NCI-H1092 treated with DMSO at 0.1 percent for 48 hours (cell line): ENCODE measurements at places on chromosomes 2 and 18.

GRCh38 chr18:56197241-56197859, 441.0 kb downstream of the TXNL1 start:
- no peak for DNase-seq

DNA sequence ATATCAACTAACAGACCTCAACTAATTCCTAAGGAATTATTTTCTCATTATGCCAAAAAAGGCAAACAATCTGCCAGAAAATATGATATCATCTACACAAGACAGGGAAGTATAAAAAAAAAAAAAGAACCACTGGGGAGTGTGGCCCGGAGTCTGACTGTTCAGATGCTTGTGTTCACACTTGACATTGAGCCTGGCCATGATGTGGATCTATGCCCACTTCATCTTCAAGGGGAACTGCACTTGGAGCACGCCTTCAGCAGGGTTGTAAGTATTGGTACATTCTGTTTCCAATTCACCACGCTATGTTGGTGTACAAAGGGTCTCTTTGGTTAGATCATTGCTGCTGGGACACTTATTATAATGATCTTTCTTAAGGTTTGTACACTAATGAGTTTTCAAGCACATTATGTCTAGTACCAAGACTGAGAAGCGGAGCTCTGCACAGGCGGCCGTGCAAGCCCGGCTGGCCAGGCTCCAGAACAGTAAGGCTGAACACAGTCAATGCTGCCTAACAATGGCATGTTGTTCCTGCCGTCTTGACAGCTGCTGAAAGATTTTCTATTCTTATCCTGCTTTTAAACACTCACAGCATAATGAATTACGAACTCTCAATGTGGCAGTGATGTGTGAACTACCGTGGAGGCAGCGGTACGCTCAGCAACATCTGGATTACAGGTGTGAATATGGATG, 788.4 kb upstream of the SOX11 start:
- DNase-seq, result no peak

- no peak for DNase-seq
Measured at GRCh38 chr2:150124739-150125138, 362.7 kb downstream of the RND3 start.

DNA sequence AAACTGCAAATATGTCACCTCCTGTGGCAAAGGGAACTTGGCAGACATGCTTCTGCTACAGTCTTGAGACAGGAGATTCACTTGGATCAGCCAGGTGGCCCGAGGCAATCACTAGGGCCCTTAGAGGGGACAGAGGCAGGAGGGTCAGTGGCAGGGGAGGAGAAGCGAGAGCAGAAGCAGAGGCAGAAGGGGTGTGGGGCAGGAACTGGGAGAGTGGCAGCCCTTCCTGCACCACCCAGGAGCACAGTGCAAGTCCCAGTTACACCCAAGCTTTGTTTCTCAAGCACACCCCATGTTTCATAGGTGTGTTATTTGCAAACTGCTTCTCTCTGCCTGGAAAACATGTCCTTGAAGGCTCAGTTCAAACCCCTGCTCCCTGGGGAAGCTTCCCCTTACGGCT, 309.7 kb upstream of the MYT1L start:
- DNase-seq, result no peak

DNA sequence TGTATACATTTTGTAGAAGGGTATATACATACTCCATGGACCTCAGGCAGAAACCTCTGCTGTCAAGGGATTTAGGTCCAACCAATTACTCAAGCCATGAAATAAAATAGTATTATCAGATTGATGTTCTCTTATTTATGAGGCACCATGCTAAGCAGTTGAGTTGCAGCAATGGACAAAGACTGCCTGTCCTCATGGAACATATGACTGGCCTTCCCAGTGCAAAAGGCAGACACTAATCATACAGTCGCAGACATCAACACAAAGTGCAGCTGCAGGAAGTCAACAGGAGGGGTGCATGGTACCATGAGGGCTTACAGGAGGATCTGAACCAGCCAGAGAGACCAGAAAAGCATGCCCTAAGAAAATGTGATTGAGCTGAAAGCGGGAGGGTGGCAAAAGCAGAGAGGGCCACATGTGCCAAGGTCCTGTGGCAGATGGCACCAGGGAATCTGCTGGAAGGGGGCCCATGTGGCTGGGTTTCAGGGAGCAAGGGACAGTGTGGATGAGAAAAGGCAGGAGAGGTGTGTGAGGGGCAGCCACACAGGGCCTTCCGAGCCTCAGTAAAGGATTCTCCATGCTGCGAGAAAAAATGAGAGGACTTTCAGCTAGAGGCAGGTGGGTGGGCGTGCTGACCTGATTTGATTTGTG, 61.4 kb upstream of the RNF152 start:
- DNase-seq, result no peak

GRCh38 chr2:75565472-75566462, 5.0 kb upstream of the EVA1A start:
- DNase-seq, result no peak

- no peak for DNase-seq
Measured at GRCh38 chr2:200732866-200733265, 78.8 kb upstream of the BZW1 start.

DNA sequence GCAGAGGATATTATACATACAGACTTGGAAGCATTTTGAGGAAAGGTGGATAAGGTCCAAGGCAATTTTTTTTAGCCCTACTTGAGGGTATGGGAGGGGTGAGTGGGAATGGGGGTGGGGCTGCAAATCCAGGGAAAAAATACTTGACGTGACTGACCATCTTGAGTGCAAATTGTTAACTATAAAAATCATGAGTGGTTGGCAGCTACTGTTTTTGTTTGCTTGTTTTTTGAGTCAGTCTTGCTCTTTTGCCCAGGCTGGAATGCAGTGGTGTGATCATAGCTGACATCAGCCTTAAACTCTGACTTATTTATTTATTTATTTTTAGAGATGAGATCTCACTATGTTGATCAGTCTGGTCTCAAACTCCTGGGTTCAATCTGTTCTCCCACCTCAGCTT, 458.8 kb downstream of the PIK3C3 start:
- DNase-seq, result no peak

DNA sequence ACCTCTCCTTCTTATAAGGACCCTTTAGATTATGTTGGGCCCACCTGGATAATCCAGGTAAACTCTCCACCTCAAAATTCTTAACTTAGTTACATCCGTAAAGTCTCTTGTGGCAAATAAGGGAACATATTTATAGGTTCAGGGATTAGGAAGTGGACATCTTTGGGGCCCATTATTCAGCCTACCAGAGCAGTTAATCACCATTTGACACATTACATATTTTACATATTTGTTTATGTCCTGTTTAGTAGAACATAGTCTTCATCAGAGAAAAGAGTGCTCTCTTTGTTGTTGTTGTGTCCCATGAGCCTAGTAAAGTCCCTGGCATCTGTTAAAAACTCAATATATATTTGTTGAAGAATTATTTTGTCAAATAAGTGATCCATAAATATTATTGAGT, 134.0 kb upstream of the SPATS2L start:
- no peak for DNase-seq

DNA sequence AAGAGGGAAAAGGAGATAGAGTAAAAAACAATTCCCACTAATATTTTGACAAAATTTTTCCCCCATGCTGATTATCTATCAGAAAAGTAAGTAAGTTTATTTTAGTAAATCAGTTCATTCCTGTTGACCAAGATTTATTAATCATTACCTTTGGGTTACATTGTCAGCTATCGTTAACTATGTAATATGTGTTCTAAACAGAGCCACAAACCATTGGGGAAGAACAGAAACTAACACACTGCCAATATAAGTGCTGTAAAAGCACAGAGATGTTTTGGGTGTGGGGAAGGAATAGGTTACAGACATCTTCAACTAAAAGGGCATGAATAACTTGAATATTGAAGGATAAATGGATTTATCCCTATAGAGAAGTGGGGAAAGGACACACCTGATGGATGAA, 42.5 kb upstream of the ACADL start:
- DNase-seq, result no peak

DNA sequence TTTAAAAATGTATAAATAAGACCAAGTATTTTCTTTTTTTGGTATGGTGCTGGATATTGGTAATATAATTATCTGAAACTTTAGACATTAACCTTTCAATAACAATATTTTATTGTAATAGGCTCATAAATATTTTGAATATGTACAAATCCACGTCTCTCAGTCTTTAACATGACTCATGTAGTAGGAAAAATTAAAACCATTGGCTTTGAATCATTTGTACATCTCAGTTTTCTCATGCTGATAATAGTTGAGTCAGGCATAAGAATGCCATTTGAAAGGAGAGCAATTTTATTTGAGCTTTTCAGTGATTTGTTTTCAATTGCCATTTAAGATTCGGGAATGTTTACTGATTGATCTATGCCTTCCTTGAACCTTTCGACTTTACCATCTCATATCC, 364.8 kb downstream of the TGIF1 start:
- DNase-seq, result no peak

DNA sequence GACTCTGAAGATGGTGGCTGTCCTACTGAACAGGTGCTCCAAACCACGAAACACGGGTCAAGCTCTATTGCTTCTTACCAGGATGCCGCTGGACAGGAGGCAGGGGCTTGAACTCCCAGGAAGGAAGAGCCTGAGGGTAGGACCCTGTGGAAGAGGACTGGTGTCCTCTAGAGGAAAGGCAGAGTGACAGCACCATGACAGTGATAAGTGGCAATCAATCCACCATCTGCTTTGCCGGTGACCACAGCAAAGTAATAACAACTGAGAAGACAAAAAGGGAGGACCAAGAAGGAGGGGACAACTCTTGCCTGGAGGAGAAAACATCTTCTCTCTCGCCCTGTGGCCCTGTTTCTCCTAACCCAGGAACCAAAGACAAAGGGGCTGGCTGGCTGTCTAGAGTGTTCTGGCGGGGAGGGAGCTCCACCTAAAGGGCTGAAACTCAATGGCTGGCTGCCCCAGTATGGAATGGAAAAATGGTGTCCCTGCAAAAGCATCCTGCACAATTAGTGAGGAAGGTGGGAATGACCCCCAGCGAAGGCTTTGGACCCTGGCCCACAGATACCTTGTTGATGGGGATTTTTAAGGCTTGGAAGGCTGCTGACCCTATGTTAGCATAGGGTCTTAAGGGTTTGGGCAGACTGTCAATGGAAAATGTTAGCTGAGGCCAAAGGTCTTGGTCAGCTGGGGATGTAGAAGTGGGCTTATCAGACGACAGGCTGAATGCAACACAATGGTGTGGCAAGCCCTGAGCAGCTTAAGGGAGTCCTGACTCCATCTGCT, 35.4 kb downstream of the PROC start:
- DNase-seq, result no peak

DNA sequence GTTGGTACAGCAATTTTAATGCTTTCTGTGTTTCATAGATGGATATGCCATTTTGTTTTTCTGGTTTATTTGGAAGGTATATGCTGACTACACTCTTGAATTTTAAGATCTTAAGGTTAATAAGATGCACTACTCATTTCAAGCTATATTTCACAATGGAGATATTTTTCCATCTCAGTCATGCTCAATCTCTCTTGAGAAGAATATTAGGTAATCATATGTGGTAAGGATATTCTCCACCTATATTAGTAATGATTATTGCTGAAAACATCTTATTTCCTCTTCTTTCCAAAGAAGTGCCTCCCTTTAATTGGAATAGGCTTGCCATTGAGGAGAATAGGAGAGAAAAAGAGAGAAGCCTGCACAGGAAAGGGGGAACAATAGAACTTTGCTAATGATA, 40.1 kb downstream of the EPB41L3 start:
- no peak for DNase-seq

DNA sequence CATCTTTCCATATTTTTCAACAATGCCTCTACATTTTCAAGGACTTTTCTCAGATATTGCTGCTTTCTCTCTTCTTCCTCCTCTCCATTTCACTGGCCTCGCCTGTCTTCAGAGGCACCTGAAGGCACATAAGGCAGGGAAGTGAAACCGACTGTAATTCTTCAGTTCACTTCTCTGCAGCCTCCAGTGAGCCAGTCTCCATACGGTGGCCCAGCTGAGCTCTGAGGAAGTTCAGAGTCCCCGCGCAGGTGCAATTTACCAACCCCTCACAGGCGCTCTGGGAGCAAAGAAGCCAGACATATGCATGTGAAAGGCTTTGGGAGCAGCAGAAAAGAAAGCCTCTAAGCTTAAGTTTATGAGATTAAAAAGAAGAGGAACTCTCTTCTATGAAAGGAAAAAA, 12.4 kb downstream of the KLHL14 start:
- no peak for DNase-seq

DNA sequence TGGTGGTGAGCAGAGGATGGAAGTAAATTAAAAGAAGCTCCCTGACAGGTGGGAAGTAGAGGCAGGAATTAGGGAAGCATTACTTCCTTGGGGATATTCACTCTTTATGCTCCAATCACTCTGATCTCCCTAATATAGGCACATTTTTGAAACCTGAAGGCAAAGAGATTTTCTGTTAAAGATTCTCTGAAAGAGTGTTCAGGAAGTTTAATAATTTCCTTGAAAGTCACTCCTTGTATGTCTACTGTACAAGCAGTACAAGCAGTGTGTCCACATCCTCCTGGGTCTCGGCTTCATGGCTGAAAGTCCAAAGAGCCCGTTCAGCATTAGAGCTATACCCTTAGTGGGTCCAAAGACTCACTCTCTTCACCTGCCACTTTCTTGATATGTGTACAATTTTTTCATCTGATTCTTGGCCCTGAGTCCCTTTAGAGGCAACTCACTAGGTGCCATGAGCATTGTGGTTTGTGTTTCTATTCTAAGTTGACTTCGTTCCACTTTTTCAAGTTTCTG, 60.2 kb downstream of the AAK1 start:
- no peak for DNase-seq

DNA sequence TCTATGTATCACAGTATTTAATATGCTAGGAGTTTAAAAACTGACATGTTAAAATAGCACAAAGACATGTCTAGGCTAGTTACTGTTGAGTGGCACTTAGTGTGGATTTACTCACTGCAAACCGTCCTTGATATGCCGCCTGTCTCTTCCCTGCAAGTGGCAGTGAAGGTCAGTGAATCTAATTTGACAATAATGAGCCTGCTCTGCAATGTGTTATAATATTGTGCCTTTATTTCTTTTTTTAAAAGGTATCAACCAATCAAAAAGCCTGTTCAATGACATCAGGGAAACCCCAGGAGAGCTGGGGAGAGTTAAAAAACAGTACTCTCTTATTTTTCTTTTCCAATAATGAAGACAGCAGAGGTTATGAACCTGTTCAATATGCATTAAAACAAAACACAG, 384.1 kb downstream of the ERBB4 start:
- DNase-seq, result no peak

- no peak for DNase-seq
Measured at GRCh38 chr2:151237422-151238025, 24.1 kb downstream of the RBM43 start.
